Pancreas (tissue), 10 donors: ENCODE measurements at places on chromosomes 12 and 14. TPM values are rescaled to one million over a fixed set of nuclear protein-coding genes. Genes with fewer than 3 reads are reported as not detected.
A peak's percentile ranks its signal among the peaks of the same experiment; 100 is the strongest.

DNA sequence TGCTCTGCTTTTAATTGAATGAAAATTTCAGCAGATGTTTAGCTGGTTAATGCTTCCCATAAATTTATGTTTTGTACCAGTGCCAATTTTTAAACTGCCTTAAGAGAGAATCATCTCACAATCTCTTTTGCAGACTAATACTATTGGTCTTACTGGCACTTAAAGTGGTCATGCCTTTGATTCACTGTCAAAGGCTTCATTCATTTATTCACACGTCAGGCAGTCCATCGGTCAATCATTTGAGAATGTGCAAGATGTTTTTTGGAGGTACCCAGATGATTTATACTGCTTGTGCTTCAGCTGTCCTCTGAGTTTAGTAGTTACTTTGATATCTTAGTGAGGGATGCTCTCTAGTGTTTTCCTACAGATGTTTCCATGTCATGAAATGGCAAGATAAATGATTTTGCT lies 83.4 kb downstream of the NAV3 start:
- no peak overlapping the region for H3K4me3 ChIP-seq
- no peaks in the 10 kb centered on the region for H3K36me3 ChIP-seq
- H3K4me1 ChIP-seq = no peaks in the 10 kb centered on the region
- no peak overlapping the region for H3K27ac ChIP-seq

Gene FAM181A
- total RNA-seq = not detected

- H3K27me3 ChIP-seq = no peaks in the 10 kb centered on the region
- H3K36me3 ChIP-seq = no peaks in the 10 kb centered on the region
- no peak for DNase-seq
- H3K4me3 ChIP-seq = no peak overlapping the region
- H3K4me1 ChIP-seq = peaks cover 51% of the 10 kb centered on the region
- peak overlapping the region; percentile 84 for H3K27ac ChIP-seq
Measured at GRCh38 chr14:95250140-95250769, 69.5 kb downstream of the CLMN start.

DNA sequence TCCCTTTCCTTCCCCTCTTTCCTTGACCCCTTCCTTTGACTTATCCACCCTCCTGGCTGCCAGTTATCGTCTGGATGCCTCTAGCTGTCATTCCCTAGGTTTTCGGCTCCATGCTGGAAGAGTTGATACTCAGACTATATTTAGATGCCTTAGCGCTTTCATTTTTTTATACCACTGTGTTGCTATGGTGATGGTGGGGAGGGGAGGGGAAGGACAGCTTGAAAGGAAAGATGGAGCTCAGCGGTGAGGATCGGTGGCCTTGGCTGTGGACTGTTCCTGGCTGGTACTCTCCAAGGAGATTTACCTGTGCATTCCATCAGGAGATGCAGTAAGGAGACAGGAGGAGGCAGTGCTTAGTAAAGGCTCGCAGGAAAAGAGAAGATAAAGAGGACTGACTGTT lies 108.7 kb downstream of the SLC8A3 start:
- H3K36me3 ChIP-seq = no peaks in the 10 kb centered on the region
- no peak for DNase-seq
- no peaks in the 10 kb centered on the region for H3K27me3 ChIP-seq

GRCh38 chr12:71782017-71782416 lies 27.4 kb downstream of the RAB21 start:
- H3K36me3 ChIP-seq = peaks cover 27% of the 10 kb centered on the region
- no peak overlapping the region for H3K27ac ChIP-seq
- no peak overlapping the region for H3K4me3 ChIP-seq
- no peak for DNase-seq

Gene CDKN3
- total RNA-seq = 1.1 TPM

- peak overlapping the region; percentile 69 for H3K27ac ChIP-seq
- peaks cover 23% of the 10 kb centered on the region for H3K4me1 ChIP-seq
- H3K36me3 ChIP-seq = no peaks in the 10 kb centered on the region
- peak overlapping the region; percentile 55 for H3K4me3 ChIP-seq
Measured at GRCh38 chr12:132490422-132491137, 629 bp downstream of the FBRSL1 start.

Gene RIMKLB
- total RNA-seq = 5.9 TPM

GRCh38 chr12:857611-858010 lies 91.9 kb downstream of the RAD52 start:
- H3K27me3 ChIP-seq = no peaks in the 10 kb centered on the region
- no peak for DNase-seq
- H3K4me3 ChIP-seq = no peak overlapping the region
- peaks cover 5% of the 10 kb centered on the region for H3K4me1 ChIP-seq

Gene KRT7
- 60.1 TPM for total RNA-seq

DNA sequence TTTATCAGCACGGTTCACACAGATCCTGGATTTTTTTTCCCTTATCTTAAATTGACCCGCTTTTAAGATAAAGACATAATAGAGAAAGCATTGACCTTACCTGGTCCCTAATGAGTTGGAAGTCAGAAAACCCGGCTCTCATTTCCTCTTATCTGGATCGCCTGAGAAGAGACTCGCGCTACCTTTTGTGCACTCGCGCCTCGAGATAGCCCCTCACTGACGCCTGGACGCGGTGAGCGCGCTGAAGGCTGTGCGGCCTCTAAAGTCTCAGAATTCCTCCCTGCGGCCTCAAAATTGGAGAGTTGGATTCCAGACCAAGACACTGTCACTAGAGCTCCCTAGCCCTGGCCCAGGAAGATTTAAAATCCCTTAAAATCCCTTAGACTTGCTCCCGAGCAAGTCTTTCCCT lies 7.0 kb downstream of the NKX2-1 start:
- H3K27ac ChIP-seq = no peak overlapping the region
- peaks cover 34% of the 10 kb centered on the region for H3K27me3 ChIP-seq
- DNase-seq = no peak
- no peak overlapping the region for H3K4me3 ChIP-seq
- H3K4me1 ChIP-seq = no peaks in the 10 kb centered on the region

DNA sequence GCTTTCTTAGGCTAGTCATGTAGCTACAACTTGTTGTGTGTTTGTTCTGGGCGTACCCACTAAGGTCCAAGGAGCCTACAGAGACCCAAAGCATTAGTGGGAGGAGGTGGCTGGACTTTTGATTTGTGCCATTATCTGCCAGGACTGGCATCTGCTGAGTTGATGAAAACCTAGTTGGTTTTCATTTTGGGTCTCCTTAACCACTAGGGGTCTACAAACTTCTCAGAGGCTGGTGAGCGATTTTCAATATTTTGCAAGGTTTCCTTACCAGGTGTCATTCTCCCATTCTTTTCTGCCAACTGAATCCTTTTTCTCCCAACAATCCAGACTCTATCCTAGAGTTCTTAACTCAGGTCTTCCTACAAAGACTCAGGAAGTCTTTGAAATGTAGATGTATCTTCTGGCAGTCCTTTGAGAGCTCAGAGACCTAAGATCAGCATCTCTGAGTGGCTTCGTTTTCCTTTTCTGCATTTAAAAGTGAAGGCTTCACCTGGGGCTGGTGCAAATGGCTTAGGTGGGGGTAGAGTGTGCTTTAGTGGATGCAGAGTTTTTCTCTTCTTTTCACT lies 150.0 kb upstream of the RMST start:
- no peak overlapping the region for H3K27ac ChIP-seq
- no peaks in the 10 kb centered on the region for H3K36me3 ChIP-seq
- H3K4me1 ChIP-seq = no peaks in the 10 kb centered on the region
- no peak overlapping the region for H3K4me3 ChIP-seq
- no peak for DNase-seq

GRCh38 chr12:114636723-114637480 lies 47.1 kb downstream of the TBX3 start:
- no peak overlapping the region for H3K27ac ChIP-seq
- no peaks in the 10 kb centered on the region for H3K36me3 ChIP-seq
- no peaks in the 10 kb centered on the region for H3K4me1 ChIP-seq
- H3K4me3 ChIP-seq = no peak overlapping the region
- no peak for DNase-seq

Gene TMTC1
- 5.1 TPM for total RNA-seq

Gene SLCO1A2
- 0.09 TPM for total RNA-seq

DNA sequence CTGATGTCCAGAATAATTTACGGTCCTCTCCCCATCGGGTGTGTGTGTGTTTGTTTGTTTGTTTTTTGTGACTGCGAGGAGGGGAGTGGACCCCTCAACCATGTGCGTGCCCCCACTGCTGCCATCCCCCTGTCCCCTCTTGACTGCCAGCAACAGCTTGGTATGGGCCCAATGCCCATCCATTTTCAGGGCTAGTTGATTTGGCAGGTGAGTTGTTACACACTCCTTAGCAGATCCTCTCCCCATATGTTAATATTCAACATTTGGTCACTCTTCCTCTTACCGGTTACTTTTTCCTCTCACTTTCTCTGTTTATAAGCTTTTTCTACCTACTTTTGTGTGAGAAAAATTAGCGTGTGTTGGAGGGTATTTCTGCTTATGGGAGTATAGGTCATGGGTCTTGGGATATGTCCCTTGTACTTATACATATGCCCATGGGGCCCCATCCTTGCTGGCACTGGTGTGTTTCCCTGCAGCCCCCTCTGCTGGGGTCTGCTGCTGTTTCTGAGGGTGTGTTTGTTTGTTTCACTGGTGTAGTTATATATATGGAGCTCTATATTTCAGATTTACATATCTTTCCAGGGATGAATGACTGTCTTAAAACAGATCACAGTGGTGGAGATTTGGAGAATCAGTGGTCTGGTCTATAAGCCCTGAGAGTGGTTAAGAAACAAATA lies 33.8 kb downstream of the ZFHX2 start:
- DNase-seq = no peak
- H3K27me3 ChIP-seq = no peaks in the 10 kb centered on the region
- no peaks in the 10 kb centered on the region for H3K36me3 ChIP-seq

GRCh38 chr12:52434081-52434733 lies at the start of gene KRT75:
KRT75 (minus strand) TSS chr12:52434371; CDS start chr12:52434304, 67 bp downstream.
- no peaks in the 10 kb centered on the region for H3K27me3 ChIP-seq
- no peaks in the 10 kb centered on the region for H3K36me3 ChIP-seq
- H3K27ac ChIP-seq = no peak within 1 kb of the TSS
- no peak within 1 kb of the TSS for H3K4me3 ChIP-seq
- no peak for DNase-seq

- no peak overlapping the region for H3K4me3 ChIP-seq
Measured at GRCh38 chr12:88182416-88182815, 40.3 kb downstream of the TMTC3 start.

DNA sequence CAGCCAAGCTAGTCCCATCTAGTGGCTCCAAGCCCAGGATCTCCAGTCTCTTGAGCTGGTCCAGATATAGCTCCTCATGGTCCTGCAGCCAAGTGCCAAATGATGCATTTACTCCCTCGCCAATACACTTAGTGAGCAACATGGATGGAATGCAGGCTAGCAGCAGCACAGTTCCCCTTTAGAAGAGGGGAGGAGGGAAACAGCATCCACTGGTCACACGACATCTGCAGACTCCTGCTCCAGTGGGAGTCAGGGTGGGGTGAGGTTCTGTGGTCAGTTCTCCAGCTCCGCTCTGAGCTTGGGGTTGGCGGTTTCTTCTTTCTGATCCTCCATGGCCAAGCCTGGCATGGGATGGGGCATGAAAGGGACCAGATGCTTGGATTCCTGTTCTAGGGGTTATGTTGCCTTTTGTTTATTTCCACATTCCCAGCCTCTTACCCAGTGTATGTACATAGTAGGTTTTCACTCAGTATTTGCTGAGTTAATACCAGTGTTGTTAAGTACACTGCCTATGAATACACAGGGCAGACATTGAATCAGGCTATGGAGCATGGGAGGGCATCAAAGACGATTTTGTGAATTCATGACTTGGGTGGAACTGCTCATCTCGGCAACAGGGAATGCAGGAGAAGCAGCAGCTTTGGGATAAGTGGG lies 57.3 kb downstream of the GALNT16 start:
- H3K27me3 ChIP-seq = no peaks in the 10 kb centered on the region
- peak; percentile 11 for DNase-seq
- no peaks in the 10 kb centered on the region for H3K36me3 ChIP-seq
- no peaks in the 10 kb centered on the region for H3K4me1 ChIP-seq

DNA sequence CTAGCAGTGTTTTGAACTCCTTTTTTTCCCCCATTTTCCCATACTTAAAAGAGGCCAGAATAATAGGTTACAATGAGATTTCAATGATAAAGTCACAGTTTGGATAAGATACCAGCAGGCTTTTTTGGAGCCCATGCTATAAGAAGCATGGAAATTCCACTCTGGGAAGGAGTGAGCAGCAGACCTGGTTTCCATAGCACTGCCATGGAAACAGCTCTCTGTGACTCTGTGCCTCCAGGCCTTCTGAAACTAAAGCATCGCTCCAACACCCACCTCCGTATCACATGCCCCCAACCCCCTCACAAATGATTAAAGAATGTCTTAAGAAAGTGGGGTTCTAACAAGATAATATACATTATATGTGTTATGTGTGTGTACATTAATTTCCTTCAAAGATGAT lies 165.0 kb downstream of the GRIN2B start:
- no peak overlapping the region for H3K27ac ChIP-seq
- no peaks in the 10 kb centered on the region for H3K27me3 ChIP-seq
- H3K4me3 ChIP-seq = no peak overlapping the region
- no peak for DNase-seq
- no peaks in the 10 kb centered on the region for H3K36me3 ChIP-seq
- no peaks in the 10 kb centered on the region for H3K4me1 ChIP-seq

Gene MUCL1
- not detected for total RNA-seq

DNA sequence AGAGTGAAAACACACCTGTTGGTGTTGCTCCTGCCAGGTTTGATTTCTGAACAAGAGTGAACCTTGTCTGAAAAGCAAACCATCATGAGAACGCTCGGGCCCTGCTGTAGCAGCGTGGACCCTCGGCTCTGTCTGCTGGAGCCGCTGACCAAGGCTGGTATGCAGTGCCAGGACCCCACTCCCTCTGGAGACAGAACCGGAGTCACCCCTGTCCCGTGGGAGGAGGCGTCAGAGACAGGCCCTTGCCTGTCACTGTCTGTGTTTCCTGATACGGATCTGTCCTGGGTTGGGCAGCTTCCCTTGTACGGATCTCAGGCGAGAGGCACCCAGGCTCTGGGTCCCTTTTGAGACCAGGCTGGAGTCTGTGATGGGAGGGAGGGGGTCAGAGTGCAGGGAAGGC lies 111.6 kb downstream of the ADGRD1 start:
- H3K36me3 ChIP-seq = no peaks in the 10 kb centered on the region
- no peak overlapping the region for H3K27ac ChIP-seq
- no peak overlapping the region for H3K4me3 ChIP-seq

Gene INHBE
- total RNA-seq = not detected

Gene FAM222A
- total RNA-seq = 3.7 TPM

DNA sequence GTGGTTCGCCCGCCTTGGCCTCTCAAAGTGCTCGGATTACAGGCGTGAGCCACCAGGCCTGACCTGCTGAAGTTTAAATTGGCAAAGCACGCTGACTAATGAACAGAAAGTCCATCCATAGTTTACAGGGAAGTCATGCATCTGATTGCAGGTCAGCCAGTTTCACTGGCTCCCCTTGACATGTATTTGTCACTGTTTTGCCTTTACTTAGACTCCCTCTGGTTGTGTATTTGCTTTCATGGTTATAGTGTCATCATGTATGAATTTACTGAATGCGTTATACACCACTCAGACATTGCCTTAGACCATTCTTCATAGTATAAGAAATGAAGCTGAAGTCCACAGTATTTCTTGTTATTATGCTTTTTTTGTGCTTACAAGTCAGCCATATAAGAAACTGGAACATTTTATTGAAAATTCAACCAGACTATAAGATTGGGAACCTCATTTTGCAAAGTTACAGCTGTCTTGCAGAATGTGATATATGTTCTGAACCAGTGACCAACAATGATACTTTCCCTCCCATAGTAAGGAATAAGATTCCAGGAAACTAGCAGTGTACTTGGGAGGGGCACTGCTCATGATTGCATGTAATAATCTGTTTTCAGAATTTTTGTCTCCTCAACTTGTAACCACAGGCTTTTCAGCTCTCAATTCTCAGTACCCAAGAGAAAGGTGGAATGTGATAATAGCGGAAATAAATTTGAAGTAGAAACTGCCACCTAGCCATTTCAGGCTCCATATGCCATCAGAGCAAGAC lies 51.9 kb upstream of the ATF7IP start:
- H3K27ac ChIP-seq = no peak overlapping the region
- no peak overlapping the region for H3K4me3 ChIP-seq
- H3K27me3 ChIP-seq = no peaks in the 10 kb centered on the region
